ENCODE measurements at places on chromosomes 6 and 20. TPM values are rescaled to one million over a fixed set of nuclear protein-coding genes. Genes with fewer than 3 reads are reported as not detected.

DNA sequence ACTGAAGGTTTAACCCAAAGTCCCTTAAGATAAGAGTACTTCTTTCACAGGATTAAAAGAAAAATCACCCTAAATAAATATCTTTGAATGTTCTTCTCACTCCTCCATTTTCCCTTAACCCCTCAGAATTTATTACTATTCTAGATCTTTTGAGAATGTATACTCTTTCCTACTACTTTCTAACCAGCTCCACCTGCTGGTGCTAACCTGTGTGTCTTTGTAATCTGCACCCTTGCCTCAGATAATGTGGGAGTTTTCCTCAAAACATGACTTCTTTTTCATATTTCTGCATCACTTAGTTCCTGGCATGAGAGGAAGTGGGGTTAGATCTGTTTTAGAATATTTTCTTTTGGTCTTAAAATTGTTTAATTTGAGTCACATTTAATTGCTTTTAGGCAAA lies 394.2 kb downstream of the BMP2 start:
- peak; percentile 8 for DNase-seq

RFX6 gene
- total RNA-seq = not detected

ARMH2 gene
- not detected for total RNA-seq

PRR3 gene
- total RNA-seq = 5.2 TPM
